ENCODE measurements at places on chromosomes 2 and 18.

- H3K4me3 ChIP-seq: no peak overlapping the region
- H3K36me3 ChIP-seq: peaks cover 54% of the 10 kb centered on the region
- peaks cover 30% of the 10 kb centered on the region for H3K4me1 ChIP-seq
- no peaks in the 10 kb centered on the region for H3K27me3 ChIP-seq
- no peak for DNase-seq
These were observed 5.3 kb downstream of the ADCY3 start for GRCh38 chr2:24914713-24915112.

- H3K4me3 ChIP-seq: no peak overlapping the region
- H3K27me3 ChIP-seq: no peaks in the 10 kb centered on the region
- H3K27ac ChIP-seq: peak overlapping the region; percentile 76
- H3K4me1 ChIP-seq: peaks cover 28% of the 10 kb centered on the region
- H3K36me3 ChIP-seq: no peaks in the 10 kb centered on the region
These were observed 47.2 kb upstream of the CCDC141 start for GRCh38 chr2:179097131-179097530.

- DNase-seq: no peak
- H3K36me3 ChIP-seq: no peaks in the 10 kb centered on the region
- H3K27ac ChIP-seq: no peak overlapping the region
- no peak overlapping the region for H3K4me3 ChIP-seq
- no peaks in the 10 kb centered on the region for H3K4me1 ChIP-seq
These were observed 202.8 kb downstream of the DNER start for GRCh38 chr2:229511524-229511923.

- H3K27ac ChIP-seq: no peak overlapping the region
- H3K4me3 ChIP-seq: no peak overlapping the region
- H3K27me3 ChIP-seq: peaks cover 21% of the 10 kb centered on the region
These were observed 151.8 kb upstream of the STK17B start for GRCh38 chr2:196322973-196323810.

GRCh38 chr18:55805666-55806065 lies 217.7 kb upstream of the TCF4 start:
- no peaks in the 10 kb centered on the region for H3K27me3 ChIP-seq
- H3K4me3 ChIP-seq: no peak overlapping the region
- DNase-seq: no peak
- H3K36me3 ChIP-seq: no peaks in the 10 kb centered on the region
- no peak overlapping the region for H3K27ac ChIP-seq

DNA sequence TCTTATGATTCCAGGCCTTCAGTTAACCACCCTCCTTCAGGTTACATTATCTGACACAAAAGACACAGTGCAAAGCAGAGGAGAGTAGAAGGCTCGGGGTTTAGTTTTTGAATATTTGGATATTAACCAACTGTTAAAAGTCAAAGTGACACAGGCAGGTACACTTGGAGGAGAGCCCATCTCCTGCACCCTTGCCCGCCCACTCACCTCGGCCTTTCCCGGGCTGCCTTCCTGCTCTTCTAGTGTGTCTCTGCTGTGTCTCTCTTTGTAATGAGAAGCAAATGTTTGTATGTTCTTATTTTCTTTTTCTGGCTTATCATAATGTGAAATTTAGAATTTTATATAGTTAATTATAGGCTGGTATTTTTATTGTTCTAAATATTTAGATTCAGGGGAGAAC lies 35.1 kb downstream of the ZNF236 start:
- peaks cover 28% of the 10 kb centered on the region for H3K4me1 ChIP-seq
- H3K4me3 ChIP-seq: no peak overlapping the region
- no peak overlapping the region for H3K27ac ChIP-seq
- H3K27me3 ChIP-seq: no peaks in the 10 kb centered on the region

GRCh38 chr2:136344339-136344738 lies 226.4 kb upstream of the CXCR4 start:
- no peaks in the 10 kb centered on the region for H3K4me1 ChIP-seq
- H3K27ac ChIP-seq: no peak overlapping the region
- peak; percentile 55 for DNase-seq
- no peaks in the 10 kb centered on the region for H3K36me3 ChIP-seq

All from activated CD4-positive, alpha-beta T cell treated with anti-CD3 and anti-CD28 coated beads, Interleukin-2, amount 10 ng/mL, durations not matched to agents 24 days and 14 days (primary cell).